Naive thymus-derived CD8-positive, alpha-beta T cell (primary cell): ENCODE measurements at places on chromosomes 12 and 14. TPM values are rescaled to one million over a fixed set of nuclear protein-coding genes. Genes with fewer than 3 reads are reported as not detected.

- DNase-seq, result no peak
These were observed 126.8 kb upstream of the CPM start for GRCh38 chr12:69059465-69060457.

DNA sequence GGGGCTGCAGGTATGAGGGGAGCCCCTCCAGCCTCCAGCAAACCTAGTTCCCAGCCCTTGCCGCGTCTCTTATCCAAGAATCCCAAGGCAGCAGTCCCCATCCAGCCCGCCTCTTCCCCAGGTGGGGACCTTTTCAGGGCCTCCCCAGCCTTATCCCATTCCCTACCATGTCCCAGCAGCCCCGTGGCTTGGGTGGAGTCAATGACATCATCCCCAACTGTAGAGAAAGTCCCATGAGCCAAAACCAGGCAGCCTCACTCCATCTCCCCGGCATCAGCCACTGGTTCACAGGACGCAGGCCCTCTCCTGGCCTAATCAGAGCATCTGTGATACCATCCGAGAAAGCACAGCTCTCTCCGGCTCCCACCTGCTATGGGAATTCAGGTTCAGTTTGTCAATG is 131.0 kb downstream of the NCOR2 start:
- no peak for DNase-seq

GRCh38 chr12:15272376-15272775 is 49.9 kb upstream of the PTPRO start:
- no peak for DNase-seq

- DNase-seq, result no peak
These were observed 84.0 kb downstream of the ITPK1 start for GRCh38 chr14:93031505-93032315.

- DNase-seq, result no peak
These were observed 31.2 kb downstream of the TMCC3 start for GRCh38 chr12:94618995-94619695.

DNA sequence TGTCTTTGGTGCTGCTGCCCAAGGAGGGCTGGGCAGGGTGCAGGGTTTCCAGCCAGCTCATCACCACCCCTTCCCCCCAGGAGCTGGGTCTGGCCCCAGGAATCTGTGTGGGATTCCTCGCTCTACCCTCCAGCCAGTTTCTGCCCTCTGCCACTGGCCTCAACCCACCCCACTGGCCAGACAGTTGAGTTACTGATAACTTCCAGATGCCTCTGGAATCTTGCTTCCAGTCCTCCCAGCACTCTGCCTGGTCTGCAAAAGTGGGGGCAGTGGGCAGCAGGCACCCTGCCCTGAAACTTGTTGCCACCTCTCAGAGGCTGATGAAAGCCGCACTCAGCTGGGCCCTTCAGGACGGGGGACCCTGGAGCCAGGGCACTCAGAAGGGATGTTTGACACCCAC is 20.1 kb upstream of the TBX3 start:
- DNase-seq, result no peak

GRCh38 chr12:44431647-44432343 is 444.3 kb downstream of the NELL2 start:
- DNase-seq, result no peak

DNA sequence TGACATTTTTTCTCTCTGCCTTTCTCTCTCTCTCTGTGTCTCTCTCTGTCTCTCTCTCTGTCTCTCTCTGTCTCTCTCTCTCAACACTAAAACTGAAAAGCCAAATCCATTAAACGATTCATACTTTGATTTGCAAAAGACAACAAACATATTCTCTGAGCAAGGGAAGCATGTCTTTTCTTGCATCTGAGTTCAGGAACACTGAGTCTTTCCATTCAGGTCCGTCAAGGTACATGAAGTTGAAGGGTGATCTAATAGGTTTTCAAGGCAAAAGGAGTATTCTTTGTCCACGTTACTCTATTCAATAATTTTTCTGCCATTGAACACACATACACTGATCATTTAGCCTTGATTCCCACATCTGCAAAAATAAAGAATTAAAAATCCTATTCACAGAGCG is 900.9 kb downstream of the BCL11B start:
- DNase-seq, result no peak

GRCh38 chr12:114820796-114821195 is 136.8 kb upstream of the TBX3 start:
- no peak for DNase-seq

GRCh38 chr14:60178820-60179219 is 13.6 kb upstream of the DHRS7 start:
- no peak for DNase-seq

DNA sequence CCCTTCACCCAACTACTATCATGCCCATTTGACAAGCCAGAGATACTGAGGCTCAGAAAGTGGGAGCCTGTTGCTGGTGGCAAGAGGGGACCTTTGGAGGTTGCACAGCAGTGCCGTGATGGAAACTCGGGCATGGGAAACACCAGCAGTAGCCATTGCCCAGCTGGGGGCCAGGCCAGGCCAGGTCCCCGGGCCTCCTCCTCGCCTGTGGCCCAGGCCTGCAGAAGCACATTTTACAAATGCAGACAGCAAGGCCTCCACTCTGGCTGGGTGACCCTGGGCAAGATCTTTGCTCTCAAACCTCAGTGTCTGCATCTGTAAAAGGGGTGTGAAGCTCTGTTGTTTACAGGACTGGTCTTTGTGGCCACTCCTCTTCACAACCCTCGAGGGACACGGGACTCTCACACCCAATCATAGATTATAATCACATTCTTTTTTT is 4.5 kb upstream of the SH2B3 start:
- DNase-seq, result no peak

GRCh38 chr12:63302941-63303536 is 152.0 kb upstream of the AVPR1A start:
- DNase-seq, result no peak

- DNase-seq, result no peak
These were observed 6.8 kb downstream of the KNTC1 start for GRCh38 chr12:122533856-122534255.

Gene NANOG
- total RNA-seq, result not detected

Gene NFYB
- 22.7 TPM for total RNA-seq

Gene MIP
- total RNA-seq, result not detected

Gene RAD9B
- 2.7 TPM for total RNA-seq

Gene SSPN
- not detected for total RNA-seq

Gene CNTN1
- not detected for total RNA-seq

Gene AKAP6
- total RNA-seq, result 3.3 TPM

Gene C12orf60
- 0.71 TPM for total RNA-seq
